ENCODE measurements at places on chromosomes 5 and 9.
A peak's percentile ranks its signal among the peaks of the same experiment; 100 is the strongest.

GRCh38 chr5:36739751-36740221, 133.4 kb downstream of the SLC1A3 start:
- peak; percentile 53 for DNase-seq

DNA sequence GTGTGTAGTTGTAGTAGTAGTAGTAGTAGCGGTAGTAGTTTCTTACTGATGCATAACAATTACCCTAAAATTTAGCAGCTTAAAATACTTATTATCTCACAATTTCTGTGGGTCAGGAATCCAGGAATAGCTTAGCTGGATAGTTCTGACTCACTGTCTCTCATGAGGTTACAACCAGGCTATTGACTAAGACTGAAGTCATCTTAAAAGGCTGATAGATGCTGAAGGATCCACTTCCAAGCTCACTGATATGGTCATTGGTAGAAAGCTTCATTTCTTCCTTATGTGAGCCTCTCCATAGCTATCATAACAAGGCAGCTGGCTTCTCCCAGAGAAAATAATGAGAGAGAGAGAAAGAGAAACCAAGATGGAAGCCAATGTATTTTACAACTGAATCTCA, 147.5 kb upstream of the FBXL17 start:
- DNase-seq: no peak

- DNase-seq: no peak
Measured at GRCh38 chr9:116276651-116277121, 123.1 kb downstream of the PAPPA start.

DNA sequence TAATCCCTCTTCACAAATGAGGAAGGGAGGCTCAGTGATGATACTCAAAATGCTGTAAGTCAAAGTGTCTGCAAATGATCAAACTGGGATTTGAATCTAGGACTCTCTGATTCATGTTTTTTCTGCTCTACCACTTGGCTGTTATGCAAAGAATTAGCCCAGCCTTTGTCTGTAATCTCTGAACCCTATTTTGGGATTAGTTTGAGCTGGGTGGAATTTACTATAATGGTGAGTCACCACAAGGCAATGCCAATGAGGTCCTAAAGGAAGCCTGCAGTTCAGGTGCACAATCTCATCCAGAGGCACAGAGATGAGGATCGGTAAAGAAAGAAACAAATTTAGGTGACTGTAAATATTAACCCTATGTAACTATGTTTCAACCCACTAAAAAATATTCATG, 29.2 kb downstream of the RFK start:
- no peak for DNase-seq
